ENCODE measurements at places on chromosomes 6 and 20. TPM values are rescaled to one million over a fixed set of nuclear protein-coding genes. Genes with fewer than 3 reads are reported as not detected.

PRL gene
- total RNA-seq: not detected

DNA sequence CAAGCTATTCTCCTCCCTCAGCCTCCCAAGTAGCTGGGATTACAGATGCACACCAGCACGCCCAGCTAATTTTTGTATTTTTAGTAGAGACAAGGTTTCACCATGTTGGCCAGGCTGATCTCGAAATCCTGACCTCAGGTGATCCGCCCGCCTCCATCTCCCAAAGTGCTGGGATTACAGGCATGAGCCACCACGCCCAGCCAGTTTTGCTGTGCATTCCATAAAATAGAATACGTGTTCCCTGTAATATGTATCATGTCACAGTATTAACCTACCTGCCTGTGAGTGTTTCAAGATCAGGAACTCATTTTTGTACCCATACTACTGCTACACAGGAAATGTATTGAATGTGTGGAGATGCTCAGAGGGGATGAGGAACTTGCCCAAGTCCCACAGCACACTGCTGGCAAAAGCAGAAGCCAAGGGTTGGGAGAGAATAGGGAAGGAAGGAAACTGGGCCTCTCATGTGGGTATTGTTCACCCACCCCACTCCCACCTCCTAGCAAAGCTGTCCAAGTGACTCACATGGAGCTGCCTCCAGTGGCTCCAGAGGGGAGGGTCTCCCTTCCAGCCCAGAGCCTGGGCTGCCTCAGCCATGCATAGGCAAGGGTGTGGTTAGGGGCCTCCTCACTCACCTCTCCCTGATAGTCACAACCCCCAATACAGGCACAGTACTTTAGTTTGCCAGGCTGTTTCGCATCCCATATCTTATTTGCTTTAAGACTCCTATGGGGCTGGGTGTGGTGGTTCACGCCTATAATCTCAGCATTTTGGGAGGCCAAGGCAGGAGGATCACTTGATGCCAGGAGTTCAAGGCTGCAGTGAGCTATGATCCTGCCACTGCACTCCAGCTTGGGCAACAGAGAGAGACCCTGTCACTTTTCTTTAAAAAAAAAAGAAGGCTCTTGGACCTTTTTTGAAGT, 9.4 kb downstream of the HM13 start:
- H3K27me3 ChIP-seq: no peaks in the 10 kb centered on the region
- H3K27ac ChIP-seq: no peak overlapping the region
- DNase-seq: no peak
- peaks cover 36% of the 10 kb centered on the region for H3K4me1 ChIP-seq

GRCh38 chr6:37273690-37274089, 15.7 kb upstream of the TMEM217 start:
- H3K4me3 ChIP-seq: peak overlapping the region; percentile 38
- H3K4me1 ChIP-seq: peaks cover 64% of the 10 kb centered on the region
- H3K27ac ChIP-seq: peak overlapping the region; percentile 64
- no peaks in the 10 kb centered on the region for H3K27me3 ChIP-seq

DNA sequence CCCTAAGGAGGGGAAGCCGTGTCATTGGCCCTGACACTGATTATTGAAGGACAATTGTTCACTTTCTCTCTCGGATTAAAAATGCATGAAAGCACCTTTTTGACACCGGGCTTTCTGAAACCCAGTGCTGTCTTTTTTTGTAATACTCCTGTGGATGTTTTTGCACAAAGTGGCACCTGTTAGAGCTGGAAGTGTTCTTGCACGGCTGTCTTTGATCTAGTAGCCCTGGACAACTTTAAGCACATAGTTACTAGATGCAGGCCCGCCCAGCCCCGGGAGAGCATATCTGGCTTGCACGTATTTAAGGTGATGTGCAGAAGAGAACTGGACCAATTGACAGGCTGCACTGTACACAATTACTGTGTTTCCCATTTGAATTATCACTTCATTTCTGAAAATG, 72.6 kb downstream of the ARID1B start:
- peaks cover 20% of the 10 kb centered on the region for H3K4me1 ChIP-seq
- no peaks in the 10 kb centered on the region for H3K27me3 ChIP-seq
- no peak overlapping the region for H3K27ac ChIP-seq
- H3K36me3 ChIP-seq: peaks cover 10% of the 10 kb centered on the region
- H3K4me3 ChIP-seq: no peak overlapping the region

SFTA2 gene
- not detected for total RNA-seq

GRCh38 chr6:152454003-152454402, 183.2 kb downstream of the SYNE1 start:
- H3K4me1 ChIP-seq: no peaks in the 10 kb centered on the region
- H3K4me3 ChIP-seq: no peak overlapping the region
- H3K27me3 ChIP-seq: no peaks in the 10 kb centered on the region
- no peak for DNase-seq
- H3K36me3 ChIP-seq: no peaks in the 10 kb centered on the region
- H3K27ac ChIP-seq: no peak overlapping the region

GRCh38 chr20:14820771-14821170, 483.4 kb upstream of the FLRT3 start:
- no peak overlapping the region for H3K27ac ChIP-seq
- H3K4me3 ChIP-seq: no peak overlapping the region
- H3K27me3 ChIP-seq: no peaks in the 10 kb centered on the region
- no peaks in the 10 kb centered on the region for H3K36me3 ChIP-seq
- no peak for DNase-seq
- H3K4me1 ChIP-seq: no peaks in the 10 kb centered on the region

ANGPT4 gene
- not detected for total RNA-seq

- peaks cover 28% of the 10 kb centered on the region for H3K36me3 ChIP-seq
- no peaks in the 10 kb centered on the region for H3K27me3 ChIP-seq
- H3K4me1 ChIP-seq: peaks cover 37% of the 10 kb centered on the region
- DNase-seq: no peak
Observed at GRCh38 chr6:166338854-166339253, 3.5 kb downstream of the SFT2D1 start.

DNA sequence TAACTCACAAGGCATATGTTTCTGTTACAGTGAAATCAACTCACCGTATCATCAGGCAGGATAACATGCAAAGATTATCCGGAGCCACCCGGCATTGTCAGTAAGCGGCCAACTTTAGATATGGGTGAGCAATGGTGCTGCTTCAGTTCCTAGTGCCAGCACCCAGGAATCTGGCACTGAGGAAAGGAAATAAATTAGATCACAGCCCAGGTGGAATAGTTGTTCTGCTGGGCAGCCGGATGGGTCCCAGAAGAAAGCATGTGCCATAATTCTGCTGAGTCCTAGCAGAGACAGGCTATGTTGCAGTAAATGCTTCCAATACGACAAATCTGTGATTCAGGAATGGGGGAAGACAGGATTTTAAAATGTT, 183.6 kb upstream of the SPTLC3 start:
- H3K36me3 ChIP-seq: no peaks in the 10 kb centered on the region
- DNase-seq: no peak
- H3K4me1 ChIP-seq: no peaks in the 10 kb centered on the region
- no peak overlapping the region for H3K27ac ChIP-seq
- H3K4me3 ChIP-seq: no peak overlapping the region
- no peaks in the 10 kb centered on the region for H3K27me3 ChIP-seq

DNA sequence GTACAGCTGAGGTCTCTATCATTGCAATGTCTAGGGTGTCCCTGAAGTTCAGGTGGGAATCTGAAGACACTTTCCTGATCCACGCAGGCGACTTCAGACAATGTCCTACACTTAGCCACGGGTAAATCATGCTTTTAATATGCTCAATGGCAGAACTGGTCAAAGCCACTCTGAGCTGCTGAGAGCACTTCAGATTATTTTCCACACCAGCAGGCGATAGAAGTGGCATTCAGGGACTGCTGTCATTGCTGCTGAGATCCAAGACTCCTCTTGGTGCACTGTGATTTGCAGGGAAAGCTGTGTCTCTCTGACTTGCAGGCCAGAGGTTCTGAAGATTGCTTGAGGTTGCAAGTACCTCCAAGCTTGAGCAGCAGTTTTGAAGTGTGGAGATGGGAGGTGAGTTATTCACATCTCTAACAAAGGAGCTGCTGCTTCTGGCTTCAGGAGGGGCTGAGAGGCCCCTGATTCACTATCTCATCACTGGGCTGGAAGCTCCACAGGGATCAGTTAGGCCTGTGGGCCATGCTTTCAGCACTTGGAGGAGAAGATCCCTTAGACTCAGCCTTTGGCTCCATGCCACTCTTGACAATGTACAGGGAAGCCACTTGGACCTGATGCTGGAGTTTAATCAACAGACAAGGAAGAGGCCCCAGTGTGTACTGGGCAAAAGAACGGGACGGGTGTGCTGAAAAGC, 2.9 kb upstream of the SSTR4 start:
- no peak overlapping the region for H3K27ac ChIP-seq
- no peaks in the 10 kb centered on the region for H3K4me1 ChIP-seq
- no peak overlapping the region for H3K4me3 ChIP-seq
- peaks cover 2% of the 10 kb centered on the region for H3K27me3 ChIP-seq
- no peak for DNase-seq

DNA sequence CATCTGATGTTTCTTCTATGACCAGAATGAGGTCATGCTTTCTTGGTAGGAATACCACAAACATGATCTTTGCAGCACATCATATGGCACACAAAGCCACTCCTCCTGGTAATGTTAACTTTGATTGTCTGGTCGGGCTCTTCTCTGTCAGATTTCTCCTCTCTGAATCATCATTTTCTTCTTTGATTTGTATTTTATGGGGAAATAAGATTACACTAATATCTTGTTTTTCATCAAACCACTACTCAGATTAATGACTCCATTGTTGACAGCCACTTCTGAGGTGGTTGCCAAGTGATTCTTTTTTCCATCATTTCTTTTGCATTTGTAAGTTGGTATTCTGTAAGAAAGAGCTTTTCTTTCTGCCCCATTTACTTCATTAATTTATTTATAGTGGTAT, 29.5 kb downstream of the TRMT11 start:
- peaks cover 7% of the 10 kb centered on the region for H3K4me1 ChIP-seq
- DNase-seq: no peak
- peaks cover 45% of the 10 kb centered on the region for H3K36me3 ChIP-seq
- no peak overlapping the region for H3K4me3 ChIP-seq
- no peaks in the 10 kb centered on the region for H3K27me3 ChIP-seq

PROKR2 gene
- total RNA-seq: not detected

MYO6 gene
- 4.6 TPM for total RNA-seq

SASH1 gene
- total RNA-seq: 0.75 TPM

GRCh38 chr6:126152372-126152745, 166.0 kb downstream of the TRMT11 start:
- H3K4me1 ChIP-seq: peaks cover 7% of the 10 kb centered on the region
- H3K36me3 ChIP-seq: no peaks in the 10 kb centered on the region
- H3K27ac ChIP-seq: no peak overlapping the region

GRCh38 chr6:119979862-119980261, 630.3 kb upstream of the MAN1A1 start:
- no peak overlapping the region for H3K27ac ChIP-seq
- no peaks in the 10 kb centered on the region for H3K27me3 ChIP-seq
- DNase-seq: no peak
- H3K4me1 ChIP-seq: no peaks in the 10 kb centered on the region
- no peak overlapping the region for H3K4me3 ChIP-seq

TRAM2 gene
- 5.7 TPM for total RNA-seq

- no peak overlapping the region for H3K4me3 ChIP-seq
- peaks cover 3% of the 10 kb centered on the region for H3K27me3 ChIP-seq
- H3K27ac ChIP-seq: no peak overlapping the region
- DNase-seq: no peak
- no peaks in the 10 kb centered on the region for H3K36me3 ChIP-seq
Observed at GRCh38 chr6:108947114-108947854, 99.1 kb downstream of the ARMC2 start.

DNA sequence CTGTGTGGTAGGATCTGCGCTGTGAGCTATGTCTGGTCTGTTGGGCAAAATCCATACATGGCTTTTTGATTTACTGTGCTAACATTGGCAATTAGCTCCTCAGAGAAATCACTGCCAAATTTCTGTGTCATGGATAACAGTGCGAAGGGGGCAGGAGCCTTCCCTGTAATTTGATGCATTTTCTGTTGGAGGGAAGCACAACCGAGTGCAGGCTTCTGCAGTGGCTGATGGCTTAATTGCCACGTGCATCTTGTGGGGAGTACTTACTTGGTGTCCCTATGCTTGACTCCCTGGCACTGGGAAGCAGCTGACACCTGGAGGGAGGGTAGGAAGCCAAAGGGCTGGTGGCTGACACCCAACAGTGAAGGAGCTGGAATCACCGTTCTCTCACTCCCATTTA, 99.3 kb upstream of the PROKR2 start:
- H3K36me3 ChIP-seq: no peaks in the 10 kb centered on the region
- no peaks in the 10 kb centered on the region for H3K27me3 ChIP-seq
- H3K4me1 ChIP-seq: no peaks in the 10 kb centered on the region
- no peak overlapping the region for H3K4me3 ChIP-seq
- no peak for DNase-seq

TRPC4AP gene
- total RNA-seq: 63.5 TPM

DOK5 gene
- not detected for total RNA-seq

- no peak for DNase-seq
- H3K4me3 ChIP-seq: no peak overlapping the region
- H3K27ac ChIP-seq: no peak overlapping the region
- peaks cover 7% of the 10 kb centered on the region for H3K27me3 ChIP-seq
Observed at GRCh38 chr6:10481101-10481500, 40.0 kb upstream of the GCNT2 start.

OPRM1 gene
- not detected for total RNA-seq

DNA sequence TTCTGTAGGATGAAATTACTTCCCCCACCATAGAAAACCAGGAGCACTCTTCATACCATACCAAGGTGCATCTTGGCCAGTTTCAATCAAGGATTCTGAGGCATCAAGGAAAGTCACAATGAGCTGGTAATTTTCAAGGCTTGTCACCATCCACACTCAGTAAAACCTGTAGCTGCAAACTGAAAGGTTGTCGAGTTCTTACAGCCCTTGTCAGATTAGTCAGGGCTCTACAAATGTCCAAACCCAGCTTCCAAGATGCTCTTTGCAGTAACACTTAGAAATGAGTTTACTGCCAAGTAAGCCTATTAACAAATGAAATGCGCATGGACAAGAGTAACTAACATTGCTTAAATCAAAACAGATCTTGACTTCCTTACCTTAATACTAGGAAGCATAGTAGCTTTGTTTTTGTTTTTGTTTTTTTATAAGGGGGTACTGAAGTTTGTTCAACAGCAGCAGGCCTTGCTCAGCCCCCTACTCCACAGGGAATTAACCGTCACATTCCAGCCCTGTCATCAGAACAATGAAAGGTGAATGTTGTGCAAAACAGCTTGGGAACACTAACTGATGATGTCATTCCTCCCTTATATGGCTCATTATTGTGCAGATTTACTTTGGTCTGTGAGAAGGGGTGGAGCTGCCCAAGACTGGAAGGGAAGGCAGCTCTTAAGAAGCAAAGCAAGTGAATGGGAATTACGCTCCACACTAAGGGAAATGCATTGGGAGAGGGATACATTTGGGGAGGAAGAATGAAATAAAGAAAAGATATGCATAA, 49.9 kb upstream of the TMEM30A start:
- peaks cover 19% of the 10 kb centered on the region for H3K27me3 ChIP-seq
- H3K36me3 ChIP-seq: no peaks in the 10 kb centered on the region
- DNase-seq: no peak
- peaks cover 3% of the 10 kb centered on the region for H3K4me1 ChIP-seq
- H3K4me3 ChIP-seq: no peak overlapping the region

APCDD1L gene
- not detected for total RNA-seq

- H3K4me1 ChIP-seq: peaks cover 25% of the 10 kb centered on the region
- no peak for DNase-seq
- no peaks in the 10 kb centered on the region for H3K27me3 ChIP-seq
- H3K4me3 ChIP-seq: no peak overlapping the region
Observed at GRCh38 chr6:45800911-45801310, 214.7 kb downstream of the CLIC5 start.

GATA5 gene
- total RNA-seq: not detected

GRCh38 chr20:45465491-45466266, 3.9 kb upstream of the WFDC2 start:
- H3K4me3 ChIP-seq: no peak overlapping the region
- peaks cover 45% of the 10 kb centered on the region for H3K27me3 ChIP-seq
- H3K4me1 ChIP-seq: peaks cover 5% of the 10 kb centered on the region
- no peak overlapping the region for H3K27ac ChIP-seq

Measured in activated CD4-positive, alpha-beta memory T cell treated with anti-CD3 and anti-CD28 coated beads, Interleukin-2, amount 10 ng/mL, durations not matched to agents 7 days and 5 days (primary cell).